ENCODE measurements at places on chromosomes 5 and 9.

GRCh38 chr5:5615569-5615968, 193.1 kb downstream of the ICE1 start:
- no peak for DNase-seq

GRCh38 chr5:150694612-150695011, 6.2 kb downstream of the RBM22 start:
- no peak for DNase-seq

DNA sequence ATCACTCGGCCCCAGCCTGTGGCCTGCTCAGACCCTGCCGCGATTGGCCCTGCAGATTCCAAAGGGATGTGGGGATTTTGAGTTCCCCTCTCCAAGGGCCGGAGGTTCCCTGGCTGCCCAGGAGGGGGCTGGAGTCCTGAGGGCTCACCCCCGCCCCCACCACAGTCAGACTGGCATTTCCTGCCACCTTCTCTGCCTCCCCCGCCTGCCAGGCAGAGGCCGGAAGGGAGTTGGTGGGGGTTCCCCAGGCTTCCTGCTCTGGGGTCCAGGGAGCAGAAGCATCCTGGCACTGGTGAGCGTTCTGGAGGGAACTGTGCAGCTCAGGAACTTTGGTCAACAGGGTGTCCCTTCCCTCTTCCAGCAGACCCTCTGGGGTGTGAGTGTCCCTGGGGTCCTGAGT, 70.6 kb downstream of the RXRA start:
- no peak for DNase-seq

GRCh38 chr5:108681079-108681921, 66.4 kb upstream of the FER start:
- peak; percentile 79 for DNase-seq

DNA sequence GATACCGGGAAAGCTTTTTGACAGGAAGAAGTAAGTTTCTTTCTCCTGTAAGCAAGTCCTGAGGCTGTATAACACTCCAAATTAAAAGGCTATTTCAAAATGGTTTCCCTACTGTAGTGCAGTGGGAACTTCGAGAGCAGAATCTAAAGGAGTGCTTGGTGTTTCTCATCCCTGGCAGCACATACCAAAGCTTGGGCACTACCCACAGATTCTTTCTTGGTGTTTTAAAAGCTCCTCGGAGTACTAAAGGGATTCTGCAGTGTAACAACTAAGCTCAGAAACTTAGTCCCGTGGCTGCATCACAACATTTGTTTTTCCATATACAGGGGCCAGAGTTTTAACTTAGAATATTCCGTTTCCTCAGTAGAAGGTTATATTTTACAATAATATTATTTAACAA, 5.6 kb upstream of the APC start:
- no peak for DNase-seq

DNA sequence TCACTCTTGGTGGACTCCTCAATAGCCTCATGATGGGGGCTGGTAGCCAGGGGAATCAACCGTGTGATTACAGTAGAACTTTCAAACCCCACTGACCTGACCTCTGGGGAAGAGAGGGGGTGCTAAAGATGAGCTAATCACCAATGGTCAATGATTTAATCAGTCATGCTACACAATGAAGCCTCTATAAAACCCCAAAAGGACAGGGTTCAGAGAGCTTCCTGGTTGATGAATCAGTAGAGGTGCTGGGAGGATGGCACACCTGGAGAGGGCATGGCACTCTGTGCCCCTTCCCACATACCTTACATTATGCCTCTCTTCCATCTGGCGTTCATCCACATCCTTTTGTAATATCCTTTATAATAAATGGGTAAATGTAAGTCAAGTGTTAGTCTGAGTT, 8.9 kb upstream of the SH3TC2 start:
- DNase-seq: no peak

Measured in NCI-H460 (cell line).